HFFc6 (cell line): ENCODE measurements at places on chromosomes 5 and 9. TPM values are rescaled to one million over a fixed set of nuclear protein-coding genes. Genes with fewer than 3 reads are reported as not detected.
A peak's percentile ranks its signal among the peaks of the same experiment; 100 is the strongest.

Gene TMC1
- total RNA-seq = 0.29 to 0.90 TPM (median 0.39 TPM) in 3 replicates

Gene REEP2
- total RNA-seq = 28.1 to 37.1 TPM (median 36.6 TPM) in 3 replicates

Gene HAUS6
- total RNA-seq = 10.5 and 12.7 TPM in 2 replicates

Gene PLAC8L1
- total RNA-seq = 0.54 TPM in 1 of 3 replicates, not detected in the others

Gene PDZD2
- 0.09 and 0.52 TPM in 2 replicates for total RNA-seq

Gene RMRP
- total RNA-seq = 17,996 to 30,496 TPM (median 30,158 TPM) in 3 replicates

Gene MARCHF3
- 12.6 to 19.9 TPM (median 12.6 TPM) in 3 replicates for total RNA-seq

DNA sequence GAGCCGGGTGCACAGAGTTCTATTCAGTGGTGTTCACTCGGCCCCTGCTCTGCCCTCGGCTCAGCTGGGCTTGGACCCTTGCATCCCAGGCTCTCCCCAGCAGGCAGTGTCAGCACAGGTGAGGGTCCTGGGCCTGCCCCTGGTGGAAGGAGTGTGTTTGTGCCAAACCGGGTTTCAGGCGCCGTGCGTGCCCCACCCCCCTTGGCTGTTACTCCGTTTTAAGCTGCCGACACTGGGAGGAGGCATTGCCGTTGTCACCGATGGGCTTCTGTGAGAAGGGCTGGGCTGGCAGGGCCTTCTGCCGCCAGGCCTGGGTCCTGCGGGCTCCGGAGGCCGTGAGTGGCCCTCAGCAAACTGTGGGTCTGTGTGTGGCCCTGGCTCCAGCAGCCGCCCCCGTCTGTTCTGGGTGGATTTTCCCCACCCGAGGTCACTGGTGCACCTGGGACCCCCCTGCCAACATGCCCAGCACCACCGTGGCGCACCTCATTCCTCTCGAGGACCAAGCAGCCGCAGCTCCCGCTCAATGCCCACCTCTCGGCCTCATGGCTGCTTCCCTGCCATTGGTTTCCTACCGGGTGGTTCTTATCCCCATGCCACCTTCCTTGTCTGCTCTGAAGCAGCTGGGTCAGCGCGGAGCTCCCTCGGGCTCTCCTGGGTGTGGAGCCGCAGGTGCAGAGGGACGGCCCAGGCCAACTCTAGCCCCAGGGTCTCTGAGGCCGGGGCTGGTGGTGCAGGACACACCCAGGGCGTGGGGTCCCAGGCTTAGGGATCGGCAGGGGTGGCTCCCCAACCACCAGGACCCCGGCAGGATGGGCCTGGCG lies 44.3 kb upstream of the EXOC3 start:
- no peak for DNase-seq

DNA sequence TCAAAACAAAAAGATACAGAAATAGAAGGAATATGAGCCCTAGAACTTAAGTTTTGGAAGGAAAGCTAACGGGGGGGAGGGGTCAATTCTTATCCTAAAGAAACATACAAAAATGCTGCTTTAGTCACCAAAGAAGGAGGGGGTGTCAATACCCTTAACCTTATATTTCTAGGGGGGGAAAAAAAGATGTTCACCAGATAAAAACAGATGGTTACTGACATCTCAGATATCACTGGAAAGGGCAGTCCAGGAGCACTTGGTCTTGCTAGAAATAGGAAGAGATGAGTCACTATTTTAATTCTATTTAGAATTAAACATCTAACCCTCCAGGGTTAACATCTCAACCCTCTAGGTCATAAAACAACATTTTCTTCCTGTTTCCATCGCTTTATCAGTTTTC lies 1.7 kb downstream of the DIAPH1 start:
- DNase-seq = no peak

DNA sequence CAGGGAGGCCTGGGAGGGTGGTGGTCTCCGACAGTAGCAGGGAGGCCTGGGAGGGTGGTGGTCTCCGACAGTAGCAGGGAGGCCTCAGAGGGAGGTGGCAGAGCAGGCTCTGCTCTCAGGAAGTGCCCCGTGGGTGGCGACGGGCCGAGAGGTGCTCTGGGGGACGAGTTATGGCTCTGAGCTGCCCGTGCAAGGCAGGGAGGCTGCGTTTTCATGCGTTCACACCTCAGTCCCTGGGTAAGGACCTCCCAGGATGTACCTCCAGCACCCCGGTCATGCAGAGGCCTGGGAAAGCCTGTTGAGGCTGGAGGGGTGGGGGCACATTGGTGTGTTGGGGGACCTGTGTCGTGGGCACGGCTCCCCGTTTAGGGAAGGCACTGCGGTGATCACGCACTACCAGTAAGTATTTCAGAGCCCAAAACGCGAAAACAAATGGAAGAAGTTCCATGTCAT lies 37.4 kb upstream of the CLPTM1L start:
- no peak for DNase-seq

DNA sequence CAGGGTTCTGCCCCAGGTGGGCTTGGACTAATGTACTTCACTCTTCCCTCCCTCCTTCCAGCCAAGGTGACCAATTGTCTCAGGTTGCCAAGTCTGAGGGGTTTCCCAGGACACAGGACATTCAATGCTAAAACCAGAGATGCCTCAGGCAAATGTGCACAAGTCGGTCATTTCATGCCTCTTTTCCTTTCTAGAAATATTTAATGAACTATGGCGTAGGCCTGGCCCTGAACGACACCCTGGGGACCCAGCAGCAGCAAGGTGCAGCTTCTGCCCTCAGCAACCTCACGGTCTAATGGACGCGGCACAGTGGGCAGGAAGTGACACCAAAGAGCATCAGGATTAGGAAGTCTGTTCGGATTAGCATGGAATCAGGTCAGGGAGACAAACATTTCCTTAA lies 148.1 kb downstream of the MTX3 start:
- DNase-seq = no peak

DNA sequence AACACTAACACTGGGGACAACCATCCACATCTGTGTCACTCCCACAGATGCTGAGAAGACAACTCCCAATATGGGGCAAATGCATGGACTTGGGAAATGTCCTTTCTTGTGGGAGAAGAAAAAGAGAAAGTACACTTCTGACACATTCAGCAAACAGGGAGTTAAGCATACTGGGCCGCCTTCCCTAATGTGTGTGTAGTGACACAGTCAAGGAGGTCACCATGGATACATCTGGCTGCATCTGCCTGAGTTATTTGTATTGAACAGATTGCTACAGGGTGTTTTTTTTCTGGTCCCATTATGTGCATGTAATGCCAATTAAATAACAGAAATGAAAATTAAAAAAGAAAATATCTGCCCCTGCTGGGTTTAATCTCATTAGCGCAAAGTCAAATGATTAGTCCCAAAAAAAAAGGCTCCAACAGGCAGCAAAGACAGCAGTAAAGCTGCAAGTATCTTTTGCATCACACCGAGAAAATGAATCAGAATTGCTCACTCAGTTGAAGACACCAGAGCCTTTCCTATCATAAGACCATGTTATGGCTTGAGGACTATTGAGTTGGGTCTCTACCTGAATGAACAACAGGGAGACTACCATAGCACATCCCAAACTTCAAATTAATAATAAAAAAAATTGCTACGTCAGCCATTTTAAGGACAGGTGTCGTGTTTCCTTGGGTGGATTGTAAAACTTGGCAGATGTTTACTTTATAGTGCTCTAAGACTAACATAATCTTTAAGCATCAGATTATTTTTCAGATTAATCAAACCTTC lies 395.9 kb downstream of the DTWD2 start:
- DNase-seq = no peak

DNA sequence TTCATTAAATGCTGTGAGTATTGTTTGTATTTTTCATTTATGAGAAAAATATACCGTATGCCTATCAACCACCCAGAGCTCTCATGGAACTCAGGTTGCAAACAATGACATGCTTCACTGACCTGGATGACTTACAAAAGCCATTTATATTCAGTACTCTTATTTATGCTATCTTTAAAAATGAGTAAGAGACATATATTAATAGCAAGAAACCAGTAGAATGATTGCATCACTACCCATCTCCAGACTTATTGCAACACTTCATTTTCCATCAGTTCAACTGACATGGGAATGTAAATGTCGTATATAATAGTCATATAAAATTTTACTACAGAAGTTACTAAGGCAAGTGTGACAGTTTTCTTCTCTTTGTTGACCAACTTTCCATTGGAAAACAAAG lies 69.1 kb downstream of the OTP start:
- no peak for DNase-seq

DNA sequence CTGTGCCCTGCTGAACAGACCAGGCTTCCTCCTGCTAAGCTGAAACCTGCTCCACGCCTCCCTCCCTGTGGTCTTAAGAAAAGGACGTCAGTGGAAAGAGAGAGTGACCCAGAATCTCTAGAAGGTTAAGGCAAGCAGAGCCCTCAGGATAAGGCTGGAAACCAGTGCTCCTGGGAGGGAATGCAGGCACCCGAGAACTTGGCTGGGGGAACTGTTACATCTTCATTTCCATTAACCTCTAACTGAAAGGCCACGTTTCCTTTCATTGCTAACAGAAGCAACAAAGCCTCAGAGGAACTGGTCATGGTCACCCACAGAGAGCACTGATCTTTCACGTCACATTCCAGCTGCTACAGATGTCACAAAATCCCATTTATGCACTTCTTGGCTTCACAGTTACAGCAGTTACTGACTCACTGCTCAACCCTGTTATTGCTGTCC lies 26.1 kb upstream of the AKNA start:
- peak; percentile 54 for DNase-seq

DNA sequence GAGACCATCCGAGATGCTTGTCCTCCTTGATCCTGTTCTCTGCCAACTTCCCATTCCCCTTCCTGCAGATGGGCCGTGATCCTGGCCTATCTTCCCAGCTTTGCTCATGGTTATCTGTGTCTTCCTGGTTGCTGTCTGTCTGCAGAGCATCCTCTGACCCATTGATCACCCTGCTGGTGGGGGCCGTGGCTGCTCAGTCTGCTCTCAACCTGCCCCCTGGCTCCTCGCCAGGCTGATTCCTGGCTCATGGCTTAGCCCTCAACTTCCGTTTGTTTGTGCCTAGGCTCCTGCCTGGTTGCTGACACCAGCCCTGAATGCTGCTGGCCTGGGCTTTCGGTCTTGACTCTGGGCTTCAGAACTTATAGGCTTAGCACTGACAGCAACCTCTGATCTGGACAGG lies 67.1 kb upstream of the SMIM15 start:
- DNase-seq = no peak

GRCh38 chr5:159490507-159490906 lies 160.2 kb upstream of the IL12B start:
- DNase-seq = no peak

- no peak for DNase-seq
Observed at GRCh38 chr9:75880618-75881017, 9.9 kb upstream of the PCSK5 start.

DNA sequence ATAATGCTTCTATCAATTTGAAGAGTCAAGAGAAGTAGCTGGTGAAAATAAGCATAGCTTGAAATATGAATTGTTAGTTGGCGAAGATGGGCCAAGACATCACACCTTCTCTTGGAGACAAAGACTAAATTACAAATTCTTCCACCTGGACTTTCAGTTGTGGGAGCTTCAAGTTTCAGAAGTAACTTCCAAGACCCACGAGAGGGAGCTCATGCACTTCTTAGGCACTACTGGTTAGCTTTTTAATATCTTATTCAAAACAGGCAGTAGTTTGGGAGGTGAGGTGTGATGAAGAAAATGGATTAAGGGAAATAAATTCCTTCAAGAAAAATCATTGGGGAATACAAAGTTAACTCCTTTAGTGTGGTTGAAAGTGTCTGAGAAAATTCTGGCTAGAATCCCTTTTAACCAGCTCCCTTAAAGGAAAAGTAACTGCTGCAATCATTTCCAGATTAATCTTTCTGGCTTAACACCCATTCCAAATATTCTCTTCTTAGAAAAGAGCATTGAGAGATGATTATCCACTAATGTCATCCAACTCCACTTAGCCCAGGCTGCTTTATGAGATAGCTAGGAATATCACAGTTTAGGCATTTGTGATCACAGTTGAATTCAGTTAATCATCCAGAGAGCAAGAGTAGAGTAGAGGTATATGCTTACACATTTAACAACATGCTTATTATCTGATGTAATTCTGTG lies 139.5 kb upstream of the DMRTA1 start:
- DNase-seq = peak; percentile 41

GRCh38 chr9:3575821-3576220 lies 50.0 kb upstream of the RFX3 start:
- no peak for DNase-seq

GRCh38 chr5:119217183-119217582 lies 138.6 kb upstream of the TNFAIP8 start:
- DNase-seq = no peak

DNA sequence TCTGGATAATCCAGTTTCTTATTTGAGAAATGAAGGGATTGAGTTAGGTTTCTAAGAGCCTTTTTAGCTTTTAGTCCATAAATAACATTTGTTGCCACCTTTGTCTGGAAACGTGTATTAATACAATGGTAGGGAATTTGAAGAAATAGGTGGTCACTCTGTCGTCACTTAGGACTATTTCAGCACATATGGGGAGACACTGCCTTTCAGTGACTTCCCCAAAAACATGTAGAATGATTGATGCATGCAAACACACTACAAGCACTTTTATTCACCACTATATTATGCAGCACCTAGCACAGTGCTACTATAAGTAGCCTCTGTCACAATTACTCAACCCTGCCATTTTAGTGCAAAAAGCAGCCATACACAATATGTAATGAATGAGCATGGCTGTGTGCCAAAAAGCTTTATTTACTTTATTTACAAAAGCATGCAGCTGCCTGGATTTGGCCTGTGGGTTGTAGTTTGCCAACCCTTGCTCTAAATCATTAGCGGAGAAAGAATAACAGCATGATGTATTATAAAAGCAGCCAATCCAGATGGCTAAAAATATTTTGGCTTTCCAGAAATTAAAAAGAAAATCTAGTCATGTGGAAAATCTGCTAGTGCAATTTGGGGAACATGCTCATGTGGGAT lies 154.2 kb upstream of the HMHB1 start:
- no peak for DNase-seq

DNA sequence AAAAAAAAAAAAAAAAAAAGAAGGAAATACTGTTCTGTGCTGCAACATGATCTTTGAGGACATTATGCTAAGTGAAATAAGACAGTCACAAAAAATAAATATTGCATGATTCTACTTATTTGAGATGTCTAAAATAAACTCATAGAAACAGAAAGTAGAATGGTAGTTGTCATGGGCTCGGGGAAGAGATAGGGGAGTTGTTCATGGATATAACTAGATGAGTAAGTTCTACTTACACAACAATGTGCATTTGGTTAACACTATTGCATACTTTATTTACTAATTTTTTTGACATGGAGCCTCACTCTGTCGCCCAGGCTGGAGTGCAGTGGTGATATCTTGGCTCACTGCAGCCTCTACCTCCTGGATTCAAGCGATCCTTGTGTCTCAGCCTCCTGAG lies 15.2 kb downstream of the MAML1 start:
- no peak for DNase-seq

DNA sequence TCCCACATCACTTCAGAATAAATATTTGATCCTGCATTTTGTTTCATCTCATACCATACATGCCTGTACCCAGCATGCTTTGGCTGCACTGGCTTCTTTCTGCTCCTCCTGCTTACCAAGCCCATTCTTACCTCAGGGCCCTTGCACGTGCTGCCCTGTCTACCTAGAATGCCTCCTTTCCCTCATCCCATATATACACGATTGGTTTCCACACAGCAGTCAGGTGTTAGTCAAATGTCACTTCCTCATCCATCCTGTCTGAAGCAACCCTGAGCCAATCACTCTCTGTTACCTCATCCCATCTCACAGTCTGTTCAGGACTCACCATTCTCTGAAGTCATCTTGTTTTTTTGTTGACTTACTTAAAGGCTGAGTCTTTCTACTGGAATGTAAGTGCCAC lies 30.3 kb downstream of the CAST start:
- DNase-seq = peak; percentile 49
